ENCODE measurements at places on chromosomes 12 and 14. TPM values are rescaled to one million over a fixed set of nuclear protein-coding genes. Genes with fewer than 3 reads are reported as not detected.
A peak's percentile ranks its signal among the peaks of the same experiment; 100 is the strongest.

The DLK1 gene
- total RNA-seq, result not detected

The CCDC197 gene
- total RNA-seq, result not detected

The SERPINA1 gene
- total RNA-seq, result 1.1 TPM

The FERMT2 gene
- 46.0 TPM for total RNA-seq

The KRT83 gene
- not detected for total RNA-seq

The ARHGAP9 gene
- not detected for total RNA-seq

- no peak for DNase-seq
Observed at GRCh38 chr12:52185400-52185967, 6.3 kb downstream of the KRT80 start.

DNA sequence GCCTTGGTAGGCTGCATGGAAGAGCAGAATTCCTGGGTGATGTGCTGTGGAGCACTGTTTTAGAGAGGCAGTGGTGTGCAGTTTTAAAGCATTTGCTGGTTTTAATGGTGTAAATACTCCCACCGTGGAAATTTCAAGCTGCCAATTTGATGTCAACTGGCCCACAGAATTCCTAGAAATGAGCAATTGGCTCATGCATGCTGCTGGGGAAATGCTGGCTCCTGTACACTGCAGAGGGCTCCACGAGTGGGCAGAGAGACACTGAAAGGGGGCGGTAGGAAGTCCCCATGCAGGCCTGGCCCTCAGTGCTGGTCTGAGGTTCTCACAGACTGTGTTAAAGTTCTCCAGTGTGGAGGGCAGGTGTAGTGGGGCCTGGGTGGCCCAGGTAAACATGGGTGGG, 99.4 kb upstream of the NTF3 start:
- DNase-seq, result no peak

- no peak for DNase-seq
Observed at GRCh38 chr14:83863042-83863774, 1666.7 kb upstream of the FLRT2 start.

DNA sequence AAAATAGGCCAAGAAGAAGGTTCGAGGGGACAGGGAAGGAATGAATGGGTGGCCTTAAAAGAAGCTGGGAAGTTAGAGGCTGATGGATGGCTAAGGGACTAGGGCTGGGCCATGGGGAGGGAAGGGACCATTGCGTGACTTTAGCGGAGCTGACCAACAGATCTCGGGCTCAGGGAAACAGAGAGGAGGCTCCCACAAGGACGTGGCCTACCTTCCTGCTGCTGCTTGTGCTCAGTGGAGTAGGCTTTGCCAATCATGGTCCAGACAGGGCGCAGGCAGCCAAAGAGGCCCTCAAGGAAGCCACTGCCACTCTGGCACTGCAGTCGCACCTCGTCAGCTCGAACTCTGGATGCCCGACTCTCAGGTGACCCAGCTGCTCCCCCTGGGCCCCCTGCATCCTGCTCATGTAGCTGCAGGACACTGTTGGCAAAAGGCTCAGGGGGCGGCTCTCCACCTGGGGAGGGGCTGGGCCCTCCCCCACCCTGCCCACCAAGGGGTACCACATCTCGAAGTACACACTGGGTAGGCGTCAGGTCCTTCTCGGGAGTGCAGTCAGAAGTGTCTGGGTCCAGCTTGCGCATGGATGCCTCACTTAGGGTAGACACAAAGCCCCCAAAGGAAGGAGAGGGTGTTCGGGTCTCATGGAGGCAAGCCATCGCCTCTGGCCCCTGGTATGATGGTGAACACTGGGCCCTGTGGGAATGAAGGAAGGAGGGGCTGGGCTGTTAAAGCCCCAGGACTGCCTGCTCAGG, 12.3 kb downstream of the MAP3K12 start:
- no peak for DNase-seq

GRCh38 chr12:121799156-121799841, 4.5 kb upstream of the SETD1B start:
- peak; percentile 82 for DNase-seq

DNA sequence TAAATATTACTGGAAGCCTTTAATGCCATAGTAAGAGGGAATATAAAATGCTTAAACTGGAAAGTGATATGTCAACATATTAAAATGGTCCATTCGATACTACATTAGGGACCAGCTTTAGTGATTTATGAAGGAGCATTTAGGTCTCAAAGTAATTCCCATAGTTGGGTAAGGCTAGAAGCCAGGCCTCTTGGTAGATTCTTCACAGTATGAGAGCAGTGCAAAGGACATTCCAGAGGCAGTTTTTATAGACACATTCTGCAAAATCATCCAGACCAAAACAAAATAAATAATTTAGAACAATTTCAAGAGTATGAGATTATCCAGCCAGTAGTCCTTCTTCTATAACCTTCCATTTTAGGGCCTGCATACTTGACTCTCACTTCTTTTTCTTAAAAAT, 142.6 kb upstream of the PDZRN4 start:
- DNase-seq, result no peak
